T-helper 2 cell treated with Interferon-gamma antibody and Interleukin-4, amounts not matched to agents 5 μg/mL and 100 μg/mL, for 36 hours (primary cell): ENCODE measurements at places on chromosomes 6 and 20.

DNA sequence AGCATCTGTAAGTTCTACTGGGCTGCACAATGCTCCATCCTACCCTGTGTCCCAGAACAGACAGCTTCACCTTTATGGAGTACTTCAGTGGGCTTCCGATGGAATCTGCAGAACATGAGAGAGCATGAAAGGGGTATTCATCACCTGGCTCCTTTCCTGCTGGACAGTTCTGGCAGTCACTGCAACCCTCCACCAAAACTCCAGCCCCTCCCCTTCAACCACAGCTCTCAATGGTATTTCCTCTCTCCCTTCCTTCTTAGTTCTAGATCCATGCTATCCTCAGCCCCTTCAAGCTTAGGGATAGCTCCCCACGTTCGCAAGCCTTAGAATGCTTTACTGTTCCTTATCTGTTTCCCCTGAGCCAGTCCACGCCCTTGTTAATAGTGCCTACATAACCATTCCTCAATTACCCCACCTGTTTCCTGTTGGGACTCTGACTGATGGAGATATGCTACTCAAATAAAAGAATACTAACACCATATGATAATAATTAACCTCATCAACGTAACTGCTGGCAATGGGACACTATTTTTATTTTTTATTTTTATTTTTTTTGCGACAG is 26.8 kb downstream of the TRAM2 start:
- no peaks in the 10 kb centered on the region for H3K36me3 ChIP-seq
- H3K27ac ChIP-seq, result no peak overlapping the region
- DNase-seq, result no peak
- no peaks in the 10 kb centered on the region for H3K27me3 ChIP-seq

DNA sequence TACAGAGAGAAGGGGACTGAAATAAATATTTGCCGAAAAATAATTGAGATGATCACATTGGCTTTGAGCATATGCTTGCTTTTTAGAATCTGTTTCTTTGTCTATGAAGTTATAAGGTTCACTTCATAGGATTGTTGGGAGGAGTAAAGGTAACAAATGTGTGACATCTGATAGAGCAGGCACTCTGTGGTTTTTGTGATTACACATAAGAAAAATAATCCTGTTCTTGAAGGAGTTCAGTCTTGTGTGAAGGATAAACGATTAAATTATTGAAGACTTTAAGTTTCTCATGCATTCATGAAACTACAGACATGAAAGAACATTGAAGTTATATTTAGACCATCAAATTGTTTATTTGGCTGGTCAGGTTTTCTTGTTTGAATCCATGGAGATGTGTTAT is 45.0 kb downstream of the QKI start:
- peak overlapping the region; percentile 92 for H3K4me3 ChIP-seq
- H3K27ac ChIP-seq, result peak overlapping the region; percentile 99
- peaks cover 26% of the 10 kb centered on the region for H3K36me3 ChIP-seq
- DNase-seq, result no peak
- H3K4me1 ChIP-seq, result peaks cover 53% of the 10 kb centered on the region

DNA sequence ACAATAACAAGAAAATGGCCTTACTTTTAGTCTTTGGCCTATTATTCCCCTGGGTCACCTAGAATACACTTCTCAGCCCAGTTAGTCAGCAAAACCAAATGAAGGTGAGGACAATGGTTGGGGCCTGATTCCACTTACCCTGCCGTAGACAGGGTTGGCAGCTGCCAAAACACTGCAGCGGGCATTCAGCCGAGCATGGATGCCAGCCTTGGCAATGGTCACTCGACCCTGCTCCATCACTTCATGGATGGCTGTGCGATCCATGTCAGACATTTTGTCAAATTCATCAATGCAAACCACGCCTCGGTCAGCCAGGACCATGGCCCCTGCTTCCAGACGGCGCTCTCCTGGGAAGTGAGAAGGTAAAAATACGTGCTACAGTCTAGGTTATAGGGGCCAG is 8.4 kb downstream of the MCM3 start:
- H3K27ac ChIP-seq, result no peak overlapping the region
- peaks cover 20% of the 10 kb centered on the region for H3K4me1 ChIP-seq
- H3K4me3 ChIP-seq, result no peak overlapping the region
- DNase-seq, result no peak

GRCh38 chr20:54056762-54057639 is 13.4 kb downstream of the BCAS1 start:
- H3K4me3 ChIP-seq, result no peak overlapping the region
- H3K4me1 ChIP-seq, result no peaks in the 10 kb centered on the region
- H3K27me3 ChIP-seq, result peaks cover 5% of the 10 kb centered on the region
- H3K36me3 ChIP-seq, result no peaks in the 10 kb centered on the region
- no peak for DNase-seq

DNA sequence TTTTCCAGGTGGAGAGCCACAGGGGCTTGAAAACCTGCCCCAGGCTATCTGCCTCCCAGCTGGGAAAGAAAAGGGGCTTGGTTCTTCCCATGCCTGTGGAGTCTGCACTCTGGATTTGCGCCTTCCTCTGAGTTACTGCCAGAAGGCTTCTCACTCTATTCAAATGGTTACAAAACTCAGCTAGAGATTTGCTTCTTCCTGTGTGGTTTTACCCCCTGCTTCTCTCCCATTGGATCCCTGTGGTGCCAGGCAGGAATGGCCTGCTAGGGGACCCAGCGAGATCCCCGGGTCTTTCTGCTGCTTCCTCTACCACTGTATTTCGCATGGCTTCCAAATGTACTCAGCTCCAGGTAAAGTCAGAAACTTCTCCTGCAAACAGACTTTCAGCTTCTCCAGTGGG is 192.0 kb upstream of the HS3ST5 start:
- H3K27ac ChIP-seq, result no peak overlapping the region
- H3K36me3 ChIP-seq, result no peaks in the 10 kb centered on the region
- no peak overlapping the region for H3K4me3 ChIP-seq
- no peak for DNase-seq
- H3K27me3 ChIP-seq, result no peaks in the 10 kb centered on the region

GRCh38 chr20:54364919-54365318 is 110.5 kb upstream of the DOK5 start:
- DNase-seq, result no peak
- H3K27ac ChIP-seq, result no peak overlapping the region
- H3K36me3 ChIP-seq, result no peaks in the 10 kb centered on the region
- H3K4me3 ChIP-seq, result no peak overlapping the region

- H3K27ac ChIP-seq, result no peak overlapping the region
- no peaks in the 10 kb centered on the region for H3K36me3 ChIP-seq
These were observed 704.8 kb downstream of the PTPRT start for GRCh38 chr20:42484790-42485375.

DNA sequence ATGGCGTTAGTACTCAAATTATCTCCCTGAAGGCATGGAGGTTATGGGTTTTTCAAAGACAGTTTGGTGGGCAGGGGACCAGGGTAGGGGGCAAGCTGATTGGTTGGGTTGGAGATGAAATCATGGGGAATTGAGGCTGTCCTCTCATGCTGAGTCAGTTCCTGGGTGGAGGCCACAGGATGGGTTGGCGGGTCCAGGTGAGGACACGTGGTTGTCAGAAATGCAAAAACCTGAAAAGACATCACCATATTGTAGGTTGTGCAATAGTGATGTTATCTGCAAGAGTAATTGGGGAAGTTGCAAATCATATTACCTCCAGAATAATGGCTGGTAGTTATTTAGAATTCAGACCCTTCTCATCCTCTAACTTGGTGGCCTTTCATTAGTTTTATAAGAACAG is 30.1 kb downstream of the GPX6 start:
- DNase-seq, result no peak
- H3K27ac ChIP-seq, result no peak overlapping the region
- peaks cover 10% of the 10 kb centered on the region for H3K4me1 ChIP-seq
- H3K27me3 ChIP-seq, result peaks cover 52% of the 10 kb centered on the region

DNA sequence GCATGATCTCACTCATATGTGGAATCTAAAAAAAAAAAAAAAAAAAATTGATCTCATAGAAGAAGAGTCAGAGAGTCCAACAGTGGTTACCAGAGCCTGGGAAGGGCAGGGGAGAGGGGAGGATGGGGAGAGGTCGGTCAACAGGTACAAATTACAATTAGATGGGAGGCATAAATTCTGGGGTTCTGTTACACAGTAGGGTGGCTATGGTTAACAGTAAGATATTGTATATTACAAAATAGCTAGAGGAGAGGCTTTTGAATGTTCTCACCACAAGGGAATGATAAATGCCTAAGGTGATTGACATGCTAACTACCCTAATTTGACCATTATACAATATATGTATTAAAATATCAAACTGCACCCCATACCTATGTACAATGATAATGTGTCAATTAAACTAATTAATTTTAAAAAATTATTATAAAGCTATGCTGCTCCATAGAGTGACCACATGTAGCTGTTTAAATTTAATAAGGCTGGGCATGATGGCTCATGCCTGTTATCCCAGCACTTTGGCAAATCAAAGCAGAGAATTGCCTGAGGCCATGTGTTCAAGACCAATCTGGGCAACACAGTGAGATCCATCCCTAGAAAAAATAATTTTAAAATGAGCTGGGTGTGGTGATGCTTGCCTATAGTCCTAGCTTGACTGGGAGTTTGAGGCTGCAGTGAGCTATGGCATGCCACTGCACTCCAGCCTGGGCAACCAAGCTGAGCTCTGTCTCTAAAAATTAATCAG is 70.9 kb downstream of the SNX5 start:
- H3K36me3 ChIP-seq, result no peaks in the 10 kb centered on the region
- DNase-seq, result no peak
- peaks cover 24% of the 10 kb centered on the region for H3K4me1 ChIP-seq
- no peak overlapping the region for H3K27ac ChIP-seq
- peaks cover 30% of the 10 kb centered on the region for H3K27me3 ChIP-seq

GRCh38 chr6:43915986-43916923 is 146.2 kb downstream of the VEGFA start:
- H3K4me1 ChIP-seq, result no peaks in the 10 kb centered on the region
- H3K4me3 ChIP-seq, result no peak overlapping the region
- DNase-seq, result no peak
- H3K36me3 ChIP-seq, result no peaks in the 10 kb centered on the region
- H3K27me3 ChIP-seq, result peaks cover 13% of the 10 kb centered on the region

DNA sequence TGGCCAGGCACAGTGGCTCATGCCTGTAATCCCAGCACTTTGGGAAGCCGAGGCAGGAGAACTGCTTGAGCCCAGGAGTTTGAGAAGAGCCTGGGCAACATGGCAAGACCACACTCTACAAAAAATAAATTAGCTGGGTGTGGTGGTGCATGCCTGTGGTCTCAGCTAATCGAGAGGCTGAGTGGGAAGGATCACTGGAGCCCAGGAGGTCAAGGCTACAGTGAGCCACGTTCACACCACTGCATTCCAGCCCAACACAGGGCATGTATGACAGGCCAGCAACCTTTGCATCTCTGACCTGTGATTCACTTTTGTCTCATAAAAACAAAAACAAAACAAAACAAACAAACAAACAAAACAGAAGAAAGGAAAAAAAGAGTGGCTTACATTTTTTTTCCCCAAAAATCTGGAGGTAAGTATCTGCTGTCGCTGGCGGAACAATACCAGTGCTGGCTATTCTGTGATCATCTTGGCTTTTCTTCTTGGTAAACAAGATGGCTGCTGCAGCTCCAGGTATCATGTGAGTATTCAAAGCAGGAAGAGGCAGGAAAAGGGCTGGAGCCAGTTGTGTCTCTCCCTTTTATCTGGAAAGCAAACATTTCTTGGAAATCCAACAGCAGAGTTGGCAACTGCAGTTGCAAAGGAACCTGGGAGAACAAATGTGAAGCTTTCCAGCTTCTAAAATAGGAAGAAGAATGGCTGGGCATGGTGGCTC is 40.4 kb upstream of the ZMYND8 start:
- DNase-seq, result no peak
- H3K36me3 ChIP-seq, result no peaks in the 10 kb centered on the region
- peaks cover 9% of the 10 kb centered on the region for H3K4me1 ChIP-seq
- H3K27ac ChIP-seq, result no peak overlapping the region

DNA sequence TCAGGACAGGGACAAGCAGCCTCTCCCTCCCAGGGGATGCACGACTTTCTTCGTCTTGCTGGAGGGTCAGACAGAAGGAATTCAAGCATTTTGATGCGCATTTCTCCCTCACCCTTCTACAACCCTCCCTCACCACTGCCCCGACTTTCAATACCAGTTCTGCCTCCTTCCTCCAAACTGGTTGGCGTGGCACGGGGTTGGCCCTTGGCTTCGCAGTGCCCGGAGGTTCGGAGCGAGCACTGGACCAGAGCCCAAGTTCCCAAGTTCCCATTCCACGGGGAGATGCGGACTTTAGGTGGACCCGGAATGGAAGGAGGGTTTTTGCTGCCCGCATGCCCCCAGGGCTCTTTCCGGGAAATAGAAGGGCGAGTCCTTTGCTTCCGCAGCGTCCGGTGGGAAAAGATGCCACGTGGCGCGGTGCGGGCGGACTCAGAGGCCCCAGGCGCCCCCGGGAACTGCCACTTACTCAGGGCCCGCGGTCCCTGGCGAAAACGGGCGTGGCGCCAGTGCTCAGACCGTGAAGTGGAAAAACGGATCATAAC is 8.0 kb upstream of the LAMP5 start:
- DNase-seq, result no peak
- peaks cover 34% of the 10 kb centered on the region for H3K27me3 ChIP-seq
- no peaks in the 10 kb centered on the region for H3K36me3 ChIP-seq
- H3K4me1 ChIP-seq, result no peaks in the 10 kb centered on the region

GRCh38 chr6:139977887-139978332 is 603.5 kb upstream of the CITED2 start:
- no peaks in the 10 kb centered on the region for H3K4me1 ChIP-seq
- no peak overlapping the region for H3K27ac ChIP-seq
- H3K36me3 ChIP-seq, result no peaks in the 10 kb centered on the region
- no peak overlapping the region for H3K4me3 ChIP-seq

- H3K36me3 ChIP-seq, result no peaks in the 10 kb centered on the region
- DNase-seq, result no peak
- no peak overlapping the region for H3K4me3 ChIP-seq
- peaks cover 5% of the 10 kb centered on the region for H3K27me3 ChIP-seq
These were observed 197.5 kb upstream of the CEP162 start for GRCh38 chr6:84424956-84425355.

DNA sequence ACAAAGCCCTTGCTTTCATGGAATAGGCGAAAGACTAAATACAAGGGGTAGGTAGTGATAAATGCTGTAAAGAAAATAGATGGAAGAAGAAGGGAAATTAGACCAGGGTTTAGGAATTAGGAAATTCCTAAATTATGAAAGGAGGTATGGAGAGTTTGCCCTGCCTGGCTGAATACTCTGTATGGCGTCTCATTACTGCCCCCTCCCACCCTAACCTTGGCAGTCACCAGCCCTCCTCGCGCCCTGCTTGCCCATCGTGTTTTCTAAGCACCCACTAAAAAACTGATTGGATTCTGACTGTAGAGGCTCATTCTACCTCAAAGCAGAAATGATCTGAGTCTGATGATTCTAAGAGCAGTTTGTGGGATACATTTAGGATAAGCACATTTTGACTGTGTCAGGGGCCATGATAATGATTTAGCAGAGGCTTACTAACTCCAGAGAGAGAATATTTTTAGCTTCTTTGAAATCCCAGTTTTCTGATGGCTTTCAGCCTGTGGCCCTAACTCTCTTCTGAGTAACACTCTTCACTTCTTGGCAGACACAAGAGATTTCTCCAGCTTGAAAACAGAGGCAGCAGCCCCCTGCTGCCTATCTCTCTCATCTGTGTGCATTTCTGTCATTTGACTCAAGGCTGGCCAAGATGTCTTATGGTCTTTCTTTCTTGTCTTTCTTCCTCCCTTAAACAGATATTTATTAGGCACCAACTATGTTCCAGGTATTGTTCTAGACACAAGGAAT is 1.4 kb upstream of the CHD6 start:
- peak overlapping the region; percentile 74 for H3K4me3 ChIP-seq
- no peak for DNase-seq
- H3K36me3 ChIP-seq, result peaks cover 2% of the 10 kb centered on the region
- H3K4me1 ChIP-seq, result peaks cover 31% of the 10 kb centered on the region

GRCh38 chr6:10730254-10730653 is 7.4 kb downstream of the TMEM14C start:
- no peak for DNase-seq
- peaks cover 5% of the 10 kb centered on the region for H3K4me1 ChIP-seq
- H3K27me3 ChIP-seq, result no peaks in the 10 kb centered on the region
- H3K4me3 ChIP-seq, result no peak overlapping the region
- H3K36me3 ChIP-seq, result peaks cover 33% of the 10 kb centered on the region
